ENCODE measurements at places on chromosomes 2 and 18.
A peak's percentile ranks its signal among the peaks of the same experiment; 100 is the strongest.

- DNase-seq: peak; percentile 14
Measured at GRCh38 chr2:225276207-225276606, 123.3 kb upstream of the NYAP2 start.

GRCh38 chr2:167478196-167478595 is 589.9 kb downstream of the XIRP2 start:
- DNase-seq: no peak

DNA sequence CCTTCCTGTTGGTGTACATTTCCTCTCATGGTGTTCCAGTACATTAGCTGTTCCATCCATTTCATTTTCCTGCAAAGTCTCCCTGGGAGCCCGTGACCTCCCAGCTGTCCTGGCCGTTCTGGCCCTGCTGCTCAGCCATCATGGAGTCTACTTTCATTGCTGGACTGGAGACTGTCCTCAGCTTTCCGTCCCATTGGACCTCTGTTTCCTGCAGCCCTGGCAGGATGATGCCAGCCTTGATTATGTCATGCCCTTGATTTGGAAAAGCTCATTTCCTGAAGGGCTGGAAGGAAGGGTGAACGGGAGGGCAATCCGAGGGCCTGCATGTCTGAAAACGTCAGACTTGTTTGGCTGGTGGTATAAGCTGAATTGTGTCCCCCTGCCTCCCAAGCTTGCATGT is 205.5 kb upstream of the HS6ST1 start:
- no peak for DNase-seq

DNA sequence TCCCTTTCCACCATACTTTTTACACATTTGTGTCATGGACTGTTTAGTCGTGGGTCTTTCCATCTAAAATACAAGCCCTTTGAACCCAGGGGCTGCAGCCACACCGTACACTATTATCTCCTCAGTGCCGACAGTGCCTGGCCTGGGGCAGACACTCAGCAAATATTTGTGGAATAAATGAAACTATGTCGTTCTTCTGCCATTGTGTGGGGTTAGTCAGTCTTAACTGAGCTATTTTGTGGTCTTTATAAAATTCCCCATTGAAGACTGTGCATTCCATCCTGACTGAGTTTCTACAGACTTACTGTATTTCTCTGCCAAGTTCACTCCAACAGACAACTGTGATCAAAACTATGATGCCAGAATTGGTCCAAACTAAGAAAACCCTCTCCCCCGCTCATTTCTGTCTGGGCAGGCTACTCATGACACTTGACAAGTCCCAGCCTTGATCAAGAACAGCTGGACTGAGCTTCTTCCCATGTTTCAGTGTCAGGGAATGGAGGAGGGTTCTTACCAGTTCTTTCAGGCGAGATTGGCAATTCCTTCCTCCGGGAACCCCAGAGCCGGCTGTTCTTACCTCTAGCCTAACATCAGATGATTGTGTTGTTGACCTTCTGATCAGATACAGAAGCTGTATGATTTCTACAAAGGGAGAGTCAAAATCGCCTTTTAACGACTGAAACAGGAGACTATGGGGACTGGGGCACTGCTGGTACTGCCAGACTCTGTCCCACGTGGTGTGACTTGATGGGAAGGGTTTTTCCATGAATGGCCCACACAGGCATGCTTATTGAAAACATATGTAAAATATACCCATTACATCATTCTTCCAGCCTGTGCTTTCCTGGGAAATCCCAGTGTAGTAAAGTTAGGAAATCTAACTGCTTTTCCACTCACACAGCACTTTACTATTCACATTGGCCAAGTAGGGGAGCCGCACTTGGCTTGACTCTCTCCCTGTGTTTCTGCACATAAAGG is 77.4 kb upstream of the NPAS2 start:
- DNase-seq: no peak

DNA sequence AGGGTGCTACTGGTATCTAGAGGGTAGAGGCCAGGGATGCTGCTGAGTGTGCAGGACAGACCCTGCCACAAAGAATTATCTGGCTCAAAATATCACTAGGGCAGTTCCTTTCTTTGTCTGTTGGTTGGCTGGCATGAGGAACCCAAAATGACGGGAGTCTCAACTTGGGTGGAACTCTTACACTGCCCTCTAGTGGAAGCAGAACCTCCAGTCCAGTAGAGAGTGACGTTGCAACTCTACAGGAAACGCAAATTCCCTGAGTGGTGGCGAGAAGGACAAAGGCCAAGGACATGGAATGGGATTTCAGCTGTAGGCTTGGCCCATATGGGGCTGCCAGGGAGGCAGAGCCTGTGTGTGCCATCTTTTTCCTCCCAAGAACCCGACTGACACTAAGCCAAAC is 47.1 kb downstream of the COPS8 start:
- DNase-seq: no peak

DNA sequence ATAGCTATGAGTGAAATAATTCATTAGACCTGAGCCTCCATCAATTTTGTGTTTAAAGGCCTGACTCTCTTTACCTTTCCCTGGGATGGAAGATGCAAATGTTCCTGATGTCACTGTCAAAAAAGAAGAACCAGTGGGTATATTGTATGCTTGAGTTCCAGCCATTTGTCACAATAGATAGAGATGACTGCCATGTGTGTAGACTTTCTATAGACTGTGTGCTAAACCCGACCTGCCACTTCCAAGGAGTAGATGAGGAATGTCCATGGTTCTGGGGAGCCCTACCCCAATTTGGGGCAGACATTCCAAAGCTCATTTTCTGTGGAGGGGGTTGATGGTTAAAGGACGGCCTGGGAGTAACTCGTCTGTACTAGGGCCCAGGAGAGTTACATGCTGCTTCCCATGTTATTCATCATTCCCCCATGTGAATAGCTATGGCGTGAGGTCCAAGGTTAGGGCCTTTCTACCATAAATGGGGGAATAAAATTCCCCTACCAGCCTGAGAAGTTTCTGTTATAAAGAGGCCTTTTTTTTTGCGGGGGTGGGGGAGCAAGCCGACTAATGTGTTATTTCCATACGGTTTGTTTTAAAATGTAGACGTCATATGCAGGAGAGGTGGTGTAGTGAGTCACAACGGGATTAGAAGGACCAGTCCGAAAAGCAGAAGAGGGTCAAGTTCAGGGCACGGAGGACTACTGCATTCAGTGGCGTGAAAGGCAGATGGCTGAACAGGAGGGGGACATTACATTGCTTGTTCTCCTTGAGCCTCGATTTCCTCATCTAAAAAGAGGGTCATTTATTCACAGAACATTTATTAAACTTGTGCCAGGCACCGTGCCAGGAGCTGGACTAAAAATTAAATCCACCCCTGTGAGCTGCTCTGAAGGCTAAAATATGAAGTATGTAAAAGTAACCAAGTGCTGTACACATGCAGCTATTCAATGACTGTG is 24.0 kb downstream of the IL1B start:
- DNase-seq: no peak

DNA sequence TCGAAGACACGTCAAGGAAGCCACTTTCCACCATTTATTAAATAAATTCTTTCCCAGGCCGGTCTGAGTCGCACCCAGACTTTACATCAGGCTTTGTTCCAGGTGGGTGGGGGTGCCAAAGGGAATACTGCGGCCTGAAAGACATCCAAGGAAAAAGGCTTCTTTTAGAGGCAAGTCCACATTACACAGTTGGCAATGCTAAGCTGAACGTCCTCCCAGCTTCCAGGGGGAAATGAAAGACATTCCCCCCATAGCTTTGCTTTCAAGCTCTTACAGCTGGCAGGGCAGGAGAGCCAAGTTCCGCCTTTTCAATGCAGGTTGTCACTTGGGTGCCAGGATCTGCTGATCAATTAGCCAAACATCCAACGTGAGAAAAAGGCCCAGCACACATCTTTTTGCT is 36.5 kb upstream of the PTPN4 start:
- DNase-seq: no peak

DNA sequence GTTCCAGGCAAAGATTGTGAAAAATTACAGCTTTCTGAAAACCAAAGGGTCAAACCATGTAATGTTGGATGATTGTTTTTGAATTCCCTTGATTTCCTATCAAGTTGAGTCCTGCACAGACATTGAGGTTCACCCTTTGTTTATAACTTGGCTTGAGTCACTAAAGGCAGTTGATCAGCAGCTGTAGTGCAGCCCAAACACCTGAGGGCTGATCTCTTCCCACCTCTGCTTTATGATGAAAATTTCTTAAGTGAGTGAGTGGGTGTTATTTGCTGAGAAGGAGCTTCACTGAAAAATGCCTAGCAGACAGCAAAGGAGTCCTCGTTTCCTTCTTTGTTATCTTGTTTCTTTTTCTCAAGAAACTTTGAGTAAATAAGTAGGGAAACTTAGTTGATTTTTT is 31.9 kb upstream of the BMPR2 start:
- no peak for DNase-seq

DNA sequence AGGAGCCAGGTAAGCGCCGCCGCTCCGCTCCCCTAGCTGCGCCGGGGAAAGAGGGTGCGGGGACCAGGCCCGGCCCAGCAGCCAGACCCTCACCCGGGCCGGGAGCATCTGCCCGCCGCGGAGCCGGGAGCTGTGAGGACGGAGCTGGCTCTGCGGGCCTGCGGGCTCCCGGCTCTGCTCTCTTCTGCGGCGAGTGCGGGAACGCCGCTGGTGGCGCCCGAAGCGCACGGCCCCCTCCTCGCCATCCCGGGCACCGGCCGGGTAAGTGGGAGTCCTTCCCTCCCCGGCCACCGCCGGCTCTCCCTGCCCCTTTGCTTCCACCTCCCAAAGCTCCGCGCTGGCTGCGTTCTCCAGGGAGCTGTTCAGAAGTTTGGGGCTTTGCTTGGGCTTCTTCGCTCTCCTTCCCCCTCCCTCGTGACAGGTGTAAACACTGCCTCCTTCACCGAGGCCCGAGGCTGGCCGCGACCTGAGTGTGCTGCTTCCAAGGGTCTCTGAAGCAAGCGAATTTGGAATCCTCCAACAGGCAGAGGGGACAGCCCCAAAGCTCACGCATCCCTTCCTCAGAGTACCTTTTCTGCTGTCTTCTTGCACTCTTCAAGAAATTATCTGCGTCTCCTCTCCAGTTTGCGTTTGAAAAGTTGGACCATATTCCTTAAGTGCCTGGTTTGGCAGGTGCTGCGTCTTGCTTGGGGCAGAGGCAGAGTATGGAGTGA is 632 bp downstream of the AFTPH start:
- DNase-seq: no peak

- DNase-seq: no peak
Measured at GRCh38 chr2:14417551-14417950, 215.0 kb upstream of the LRATD1 start.

GRCh38 chr18:23908827-23909226 is 105.7 kb upstream of the TTC39C start:
- no peak for DNase-seq

DNA sequence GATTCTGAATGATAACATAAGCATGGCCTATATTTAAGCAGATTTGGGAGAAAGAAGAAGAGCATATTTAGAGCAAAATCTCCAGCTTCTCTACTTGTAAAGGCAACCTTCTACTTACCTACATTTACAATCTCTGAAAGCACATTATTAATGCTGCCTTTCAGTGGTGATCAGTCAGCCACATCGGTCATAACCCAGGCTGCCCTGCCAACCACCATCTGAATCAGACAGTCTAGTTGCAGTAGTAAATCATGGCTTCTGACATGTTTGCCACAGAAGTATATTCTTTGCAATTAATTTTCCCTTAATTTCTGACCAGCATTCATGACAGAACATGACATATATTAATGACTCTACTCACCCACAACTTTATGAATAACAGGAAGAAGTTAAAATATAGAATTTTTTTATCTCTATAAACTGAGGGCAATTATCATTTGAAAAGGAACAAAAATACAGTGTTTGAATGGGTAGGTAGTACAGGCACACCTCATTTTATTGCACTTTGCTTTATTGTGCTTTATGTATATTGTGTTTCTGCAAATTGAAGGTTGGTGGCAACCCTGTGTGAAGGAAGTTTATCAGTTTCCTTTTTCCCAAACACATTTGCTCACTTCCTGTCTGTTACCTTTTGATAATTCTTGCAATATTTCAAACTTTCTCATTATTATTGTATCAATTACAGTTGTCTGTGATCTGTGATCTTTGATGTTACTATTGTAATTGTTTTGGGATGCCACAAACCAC is 531.6 kb upstream of the CHAC2 start:
- DNase-seq: no peak

DNA sequence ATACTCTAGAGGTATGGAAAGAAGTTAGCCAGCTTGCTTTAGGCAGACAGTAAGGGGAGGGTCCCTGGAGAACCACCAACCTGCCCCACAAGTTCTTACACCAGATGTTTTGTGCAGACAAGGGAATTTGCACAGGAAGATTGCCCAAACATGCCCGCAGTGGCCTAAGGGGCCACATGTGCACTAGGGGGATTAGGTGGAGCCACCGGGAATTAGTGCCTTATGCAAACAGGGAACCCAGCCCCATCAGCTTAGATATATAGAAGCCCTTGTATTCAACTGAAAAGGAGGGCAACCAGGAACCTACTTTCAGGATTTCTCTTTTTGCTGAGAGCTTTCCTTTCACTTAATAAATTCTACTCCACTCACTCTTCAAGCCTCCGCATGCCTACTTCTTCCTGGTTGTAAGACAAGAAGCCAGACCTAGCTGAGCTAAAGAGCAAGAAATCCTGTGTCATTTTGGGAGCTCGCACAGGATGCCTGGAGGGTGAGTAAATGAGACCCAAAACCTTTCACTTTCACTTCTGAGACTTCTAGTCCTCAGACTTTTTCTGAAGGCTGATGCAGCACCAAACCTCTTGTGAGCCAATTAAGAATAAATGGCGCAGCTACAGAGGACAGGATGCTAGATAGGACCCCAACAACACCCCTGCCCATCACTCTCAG is 146.3 kb downstream of the GCA start:
- no peak for DNase-seq

- no peak for DNase-seq
Measured at GRCh38 chr2:96344011-96344410, 8.4 kb downstream of the NCAPH start.

DNA sequence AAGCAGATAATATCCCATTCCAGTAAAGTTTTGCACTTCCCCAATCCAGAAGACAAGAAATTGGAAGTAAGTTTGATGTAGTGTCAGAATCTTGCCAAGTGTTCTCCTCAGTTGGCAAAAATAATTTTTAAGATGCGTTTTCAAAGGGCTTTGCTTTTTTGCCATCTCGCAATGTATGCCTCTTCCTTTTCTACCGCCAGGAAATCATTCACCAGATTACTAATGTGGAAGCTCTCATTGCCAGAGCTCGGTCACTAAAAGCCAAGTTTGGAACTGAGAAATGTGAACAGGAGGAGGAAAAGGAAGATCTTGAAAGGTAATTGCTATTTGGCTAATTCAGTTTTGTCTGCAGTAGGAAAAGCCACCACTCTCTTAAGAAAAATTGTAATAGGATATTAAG is 110.7 kb downstream of the RAB3GAP1 start:
- DNase-seq: no peak

DNA sequence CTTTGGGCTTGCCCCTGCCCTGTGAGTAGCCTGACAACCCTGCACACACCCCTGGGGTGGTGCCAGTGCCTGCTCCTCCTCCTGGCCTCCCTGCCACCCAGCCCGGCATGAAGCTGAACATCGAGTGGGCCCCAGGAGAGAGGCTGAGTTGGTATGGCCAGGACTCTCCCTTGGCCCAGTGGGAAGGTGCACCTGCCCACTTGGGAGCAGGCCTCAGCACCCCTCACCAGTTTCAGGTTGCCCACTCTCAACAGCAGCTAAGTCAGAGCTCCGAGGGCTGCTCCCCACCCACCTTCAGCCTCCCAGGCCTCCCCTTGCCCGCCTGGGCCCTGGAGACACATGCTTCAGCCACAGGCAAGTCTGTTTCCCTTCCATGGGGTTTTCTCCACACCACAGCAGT is 203.1 kb downstream of the KLHL29 start:
- no peak for DNase-seq
